HEK293T (cell line): ENCODE measurements at places on chromosomes 7 and 10.
A peak's percentile ranks its signal among the peaks of the same experiment; 100 is the strongest.

DNA sequence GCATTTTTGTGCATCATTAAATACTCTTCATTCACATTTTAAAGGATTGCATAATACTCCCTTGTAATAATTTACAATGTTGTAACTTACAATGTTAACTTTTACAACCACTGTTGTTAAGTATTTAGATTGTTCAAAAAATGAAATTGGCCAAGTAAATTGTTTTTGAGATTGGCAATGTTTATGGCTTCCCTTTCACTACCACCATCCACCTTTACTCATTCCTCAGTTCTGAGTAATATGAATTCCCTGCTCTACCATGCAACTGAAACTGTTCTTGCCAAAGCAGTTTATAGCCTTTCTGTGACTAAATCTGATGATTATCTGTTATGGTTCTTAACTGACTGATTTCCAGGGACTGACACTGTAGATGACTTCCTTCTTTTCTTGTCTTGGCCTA lies 80.5 kb upstream of the TMEM106B start:
- DNase-seq: no peak

- no peak for DNase-seq
Measured at GRCh38 chr7:99379043-99379577, 4.6 kb downstream of the ARPC1B start.

- no peak for DNase-seq
Measured at GRCh38 chr7:156545979-156546378, 94.6 kb upstream of the RNF32 start.

GRCh38 chr7:66952343-66953043 lies 31.5 kb downstream of the TMEM248 start:
- no peak for DNase-seq

- no peak for DNase-seq
Measured at GRCh38 chr7:47622946-47623640, 41.2 kb upstream of the TNS3 start.

DNA sequence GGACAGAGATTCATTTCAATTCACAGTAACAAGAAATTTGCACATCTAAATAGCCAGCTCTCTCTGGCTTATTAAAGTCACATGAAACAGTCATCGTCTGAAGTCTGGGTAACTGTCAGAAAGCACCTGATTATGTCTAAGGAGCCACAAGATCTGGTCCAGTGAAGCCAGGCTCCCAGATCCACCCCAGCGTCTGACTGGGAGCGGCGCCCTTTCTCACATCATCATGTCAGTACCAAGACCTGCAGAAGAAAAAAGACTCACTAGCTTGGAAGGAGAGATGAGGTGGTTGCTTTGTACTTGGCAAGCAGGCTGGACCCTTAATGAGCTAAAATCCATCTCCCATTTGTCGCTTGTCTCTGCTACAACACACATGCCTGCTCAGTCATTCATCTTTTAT lies 58.4 kb downstream of the VOPP1 start:
- DNase-seq: no peak

- DNase-seq: no peak
Measured at GRCh38 chr7:44936322-44936721, 42.5 kb downstream of the MYO1G start.

GRCh38 chr7:32888505-32888904 lies 3.1 kb downstream of the KBTBD2 start:
- no peak for DNase-seq

- peak; percentile 48 for DNase-seq
Measured at GRCh38 chr10:132572545-132572937, 35.0 kb downstream of the INPP5A start.

GRCh38 chr7:3486841-3487240 lies 185.8 kb downstream of the SDK1 start:
- no peak for DNase-seq

DNA sequence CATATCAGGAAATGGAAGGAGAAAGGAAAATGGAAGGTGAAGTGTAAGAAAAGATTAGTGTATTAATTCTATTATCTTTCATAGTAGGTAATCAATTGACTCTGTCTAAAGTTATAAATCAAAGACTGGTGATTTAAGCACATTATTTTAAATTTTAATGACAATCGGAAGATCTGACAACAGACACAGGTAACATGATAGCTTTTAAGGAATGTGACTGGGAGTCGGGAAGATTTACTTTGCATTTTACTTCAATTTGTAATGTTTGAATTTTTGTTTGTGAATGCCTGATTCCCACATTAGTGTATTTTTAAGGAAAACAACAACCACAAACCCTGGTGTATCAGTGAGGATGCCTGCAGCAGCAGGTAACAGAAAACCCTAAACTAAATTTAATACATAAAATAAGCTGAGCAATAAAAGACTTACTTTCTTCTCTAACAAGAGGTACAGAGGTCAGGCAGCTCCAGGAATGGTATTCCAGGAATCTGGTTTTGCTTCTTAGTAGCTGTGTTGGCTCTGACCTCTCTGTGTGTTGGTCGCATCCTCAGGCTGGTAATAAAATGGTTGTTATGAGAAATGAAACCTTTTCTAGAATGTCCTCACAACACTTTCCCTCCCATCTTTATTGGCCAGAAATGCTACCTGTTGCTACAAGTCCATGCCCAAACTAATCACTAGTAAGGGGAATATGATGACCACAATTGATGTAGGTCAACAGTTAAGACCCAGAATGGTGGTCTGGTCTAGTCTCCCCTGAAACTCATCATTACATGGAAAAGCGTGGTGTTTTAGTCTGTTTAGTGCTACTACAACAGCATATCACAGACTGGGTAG lies 12.2 kb downstream of the DNAJB9 start:
- DNase-seq: no peak
